Ureter (tissue), 1 donor: ENCODE measurements at places on chromosomes 5 and 9. TPM values are rescaled to one million over a fixed set of nuclear protein-coding genes. Genes with fewer than 3 reads are reported as not detected.
A peak's percentile ranks its signal among the peaks of the same experiment; 100 is the strongest.

Gene PLCXD3
- total RNA-seq, result 4.5 TPM

GRCh38 chr5:171845857-171846256 lies 60.2 kb downstream of the SMIM23 start:
- DNase-seq, result no peak

DNA sequence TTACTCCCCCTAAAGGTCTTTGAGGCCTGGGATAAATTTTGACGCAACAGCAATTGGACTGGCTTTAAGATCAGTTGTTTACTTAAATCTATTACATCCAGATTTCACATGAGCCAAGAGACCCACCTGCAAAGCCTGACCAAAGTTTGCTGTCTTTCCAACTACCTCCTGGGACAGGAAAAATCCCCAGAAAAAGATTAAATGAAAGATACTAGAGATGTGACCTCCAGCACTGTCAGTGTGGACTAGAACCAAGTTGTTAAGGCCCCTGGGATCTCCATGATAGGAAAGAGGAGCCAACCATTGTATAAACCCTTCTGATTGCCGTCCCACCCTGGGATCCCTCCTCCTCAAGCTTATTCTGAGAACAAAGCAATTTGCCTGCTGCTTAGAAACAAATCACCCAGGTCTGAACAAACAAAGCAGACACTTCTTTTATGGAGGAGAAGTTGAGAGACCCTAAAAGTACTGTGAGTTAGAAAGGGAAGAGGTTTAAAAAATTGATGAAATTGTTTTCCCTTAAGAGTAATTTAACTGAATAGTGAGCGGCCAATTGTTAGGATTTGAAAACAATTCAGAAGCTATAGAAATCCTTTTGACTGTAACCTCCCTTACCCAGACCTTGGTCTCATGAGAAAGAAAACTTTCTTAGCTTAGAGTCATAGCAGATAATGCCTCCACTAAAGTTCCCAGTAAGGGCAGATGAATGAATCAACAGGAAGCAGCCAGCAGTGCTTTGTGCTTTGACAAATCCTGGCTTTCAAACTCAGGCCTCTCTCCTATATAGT lies 255.2 kb downstream of the TMEM167A start:
- no peak for DNase-seq

Gene LRRC70
- 5.9 TPM for total RNA-seq

DNA sequence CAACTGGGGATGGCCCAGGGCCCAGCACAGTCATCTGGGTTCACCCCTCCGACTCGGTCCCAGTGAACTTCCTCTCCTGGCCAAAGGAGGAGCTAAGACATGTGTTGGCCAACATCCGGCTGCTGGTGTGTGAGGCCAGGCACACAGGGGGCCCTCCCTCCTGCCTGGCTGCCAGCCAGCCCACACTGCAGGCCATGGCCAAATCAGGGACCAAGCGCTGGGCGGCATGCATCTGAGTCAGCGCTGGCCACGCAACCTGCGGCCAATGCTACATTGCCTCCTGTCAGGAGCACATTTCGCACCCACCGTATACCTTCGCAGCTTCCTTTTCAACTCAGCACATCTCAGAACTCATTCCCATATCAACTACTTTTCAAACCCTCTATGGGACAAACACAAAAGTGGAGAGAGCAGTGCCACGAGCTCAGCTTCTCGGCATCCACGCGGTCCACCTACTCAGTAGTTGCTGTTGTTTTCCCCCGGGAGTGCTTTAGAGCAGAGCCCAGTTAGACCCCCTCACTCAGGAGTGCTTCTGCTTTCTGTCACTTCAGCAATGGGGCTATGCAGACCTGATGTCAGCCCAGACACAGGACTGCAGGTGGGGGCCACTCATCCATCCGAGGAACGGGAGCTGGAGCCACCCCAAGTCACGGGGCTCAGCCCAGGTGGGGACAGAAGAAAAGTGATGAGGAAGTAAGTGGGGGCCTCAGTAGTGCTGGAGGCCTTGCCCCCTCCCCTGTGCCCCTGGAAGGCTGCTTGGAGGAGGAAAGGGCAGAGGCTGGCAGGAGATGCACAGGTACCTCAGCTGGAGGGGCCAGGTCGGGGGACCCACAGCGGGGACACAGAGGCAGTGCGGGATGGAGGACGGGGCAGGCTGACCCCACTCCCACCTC lies 13.9 kb downstream of the NINJ1 start:
- peak; percentile 95 for DNase-seq

- DNase-seq, result no peak
Observed at GRCh38 chr5:40605295-40605958, 74.3 kb upstream of the PTGER4 start.

Gene DDX31
- 25.8 TPM for total RNA-seq

DNA sequence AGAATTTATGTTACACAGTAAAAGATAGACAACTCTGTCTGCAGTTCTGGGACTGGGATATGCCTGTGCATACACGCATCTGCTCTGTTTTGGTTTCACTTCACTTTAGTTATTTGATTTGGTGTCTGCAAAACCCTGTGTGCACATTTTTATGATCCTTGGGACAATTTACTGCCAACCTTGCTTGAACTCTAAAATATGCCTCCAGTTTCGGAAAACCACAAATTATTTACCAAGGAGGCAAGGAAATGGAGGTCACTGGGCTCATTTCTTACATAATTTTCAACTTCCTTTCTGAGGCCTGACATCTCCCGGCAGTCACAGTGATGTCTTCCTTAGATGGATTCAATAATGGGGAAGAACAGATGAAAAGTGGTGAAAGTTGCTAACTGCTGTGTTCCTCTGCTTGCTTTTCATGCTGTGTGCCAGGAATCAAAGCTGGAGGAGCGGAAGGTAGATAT lies 61.2 kb upstream of the TAF11L2 start:
- no peak for DNase-seq

- DNase-seq, result no peak
Observed at GRCh38 chr5:132180134-132180745, 47.4 kb downstream of the P4HA2 start.
